Effector memory CD8-positive, alpha-beta T cell (primary cell): ENCODE measurements at places on chromosomes 1 and 21.

DNA sequence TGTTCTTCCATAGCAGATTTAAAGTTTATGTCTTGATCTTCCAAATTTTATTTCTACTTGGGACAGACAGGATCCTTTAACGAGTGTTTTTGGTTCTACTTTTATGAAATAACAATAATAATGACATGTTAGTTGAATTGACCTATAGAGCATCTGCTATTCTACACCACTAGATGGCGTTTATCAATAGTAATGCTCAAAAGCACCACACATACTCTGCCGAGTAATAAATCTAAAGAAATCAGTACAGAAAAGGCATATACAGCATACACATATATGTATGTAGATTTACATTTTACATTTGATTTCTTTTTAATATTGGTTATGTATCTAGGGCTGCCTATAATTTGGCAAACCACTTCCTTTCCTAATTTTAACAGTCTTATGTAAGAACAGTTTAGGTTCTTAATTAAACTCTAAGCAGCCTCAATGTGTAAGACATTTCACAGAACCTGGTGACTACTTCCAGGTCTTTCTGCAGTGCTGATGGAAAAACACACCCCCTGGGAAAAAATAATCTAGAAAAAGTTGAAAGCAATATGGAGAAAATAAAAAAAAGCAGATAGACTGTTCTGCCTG lies 5.9 kb upstream of the SIPA1L2 start:
- DNase-seq: no peak

GRCh38 chr1:201820413-201820812 lies 8.5 kb upstream of the IPO9 start:
- DNase-seq: no peak

DNA sequence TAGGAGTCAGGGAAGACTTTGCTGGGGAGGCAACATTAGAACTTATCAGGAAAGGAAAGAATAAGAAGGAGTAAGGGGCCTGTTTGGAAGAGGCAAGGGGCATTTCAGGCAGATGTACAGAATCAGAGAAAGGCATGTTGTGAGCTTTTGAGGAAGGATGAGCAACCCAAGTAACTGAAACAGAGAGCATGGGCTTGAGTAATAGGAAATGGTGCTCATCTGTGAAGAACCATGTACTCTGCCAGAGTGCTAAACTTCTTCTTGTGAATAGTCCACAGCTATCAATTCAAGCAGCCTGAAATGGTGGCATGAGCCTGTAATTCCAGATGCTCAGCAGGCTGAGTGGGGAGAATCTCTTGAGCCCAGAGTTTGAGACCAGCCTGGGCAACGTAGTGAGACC lies 19.2 kb upstream of the PIGK start:
- DNase-seq: no peak

DNA sequence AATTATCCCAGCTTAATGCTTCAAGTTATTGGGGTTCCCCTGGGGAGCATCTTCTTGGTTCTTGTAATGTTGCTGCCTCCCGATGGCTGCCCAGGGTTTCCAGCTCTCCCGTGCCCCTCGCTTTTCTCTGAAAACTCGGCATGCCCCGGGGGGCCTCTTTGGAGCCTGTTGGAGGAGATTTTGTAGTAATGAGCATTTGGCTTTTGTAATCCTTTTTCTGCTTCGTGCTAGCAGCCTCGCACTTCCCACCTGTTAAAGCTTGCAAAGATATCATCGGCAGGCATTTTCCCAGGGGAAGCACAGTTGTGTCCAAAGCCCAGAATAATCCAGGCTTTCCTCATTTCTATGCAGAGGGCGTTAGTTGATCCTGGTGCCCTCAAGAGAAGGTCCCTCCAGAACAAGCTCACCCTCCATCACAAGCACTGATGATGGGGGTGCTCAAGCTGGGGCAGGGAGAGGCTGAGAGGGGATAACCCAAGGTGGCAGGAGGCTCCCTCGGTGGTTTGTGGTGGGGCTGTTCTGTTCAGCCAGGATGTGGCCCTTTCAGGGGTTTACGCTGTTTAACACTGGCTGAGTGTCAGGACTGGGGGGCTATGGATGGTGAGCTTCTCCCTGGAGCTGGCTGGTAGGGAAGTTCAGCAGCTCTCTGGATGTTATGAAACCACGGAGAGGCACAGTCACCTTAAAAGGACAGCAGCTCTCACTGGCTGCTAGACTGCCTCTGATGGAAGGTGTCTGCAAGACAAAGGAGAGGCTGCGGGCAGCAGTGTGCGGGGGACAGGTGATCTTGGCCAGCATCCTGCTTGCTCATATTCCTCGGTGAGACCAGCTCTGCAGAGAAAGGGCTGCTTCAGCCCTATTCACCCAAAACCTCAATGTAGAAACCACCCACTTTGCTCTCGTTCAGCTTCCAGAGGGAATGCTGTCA lies 477.1 kb upstream of the VAMP3 start:
- DNase-seq: no peak

DNA sequence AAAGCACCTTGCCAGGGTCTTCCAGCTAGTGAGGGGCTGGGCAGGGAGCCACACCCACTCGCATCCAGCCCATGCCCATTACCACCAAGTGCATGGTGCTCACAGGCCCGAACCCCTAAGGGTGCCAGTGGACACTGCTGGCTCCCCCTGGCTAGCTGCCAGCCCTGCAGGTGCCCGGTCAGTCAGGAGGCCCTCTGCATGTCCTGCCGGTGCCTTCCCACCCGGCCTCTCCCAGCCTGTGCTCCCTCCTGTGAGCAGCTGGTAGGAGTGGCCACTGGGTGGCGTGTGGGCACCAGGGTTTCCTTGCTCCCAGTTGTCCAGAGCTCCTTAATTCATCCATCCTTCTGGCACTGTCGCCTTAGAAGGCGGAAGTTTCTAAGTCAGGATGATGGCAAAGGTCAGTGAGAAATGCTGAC lies 33.4 kb downstream of the QSOX1 start:
- no peak for DNase-seq

GRCh38 chr1:109427171-109427467 lies 871 bp upstream of the PSMA5 start:
- DNase-seq: no peak

- DNase-seq: no peak
Measured at GRCh38 chr1:8858112-8858668, 20.3 kb downstream of the ENO1 start.

DNA sequence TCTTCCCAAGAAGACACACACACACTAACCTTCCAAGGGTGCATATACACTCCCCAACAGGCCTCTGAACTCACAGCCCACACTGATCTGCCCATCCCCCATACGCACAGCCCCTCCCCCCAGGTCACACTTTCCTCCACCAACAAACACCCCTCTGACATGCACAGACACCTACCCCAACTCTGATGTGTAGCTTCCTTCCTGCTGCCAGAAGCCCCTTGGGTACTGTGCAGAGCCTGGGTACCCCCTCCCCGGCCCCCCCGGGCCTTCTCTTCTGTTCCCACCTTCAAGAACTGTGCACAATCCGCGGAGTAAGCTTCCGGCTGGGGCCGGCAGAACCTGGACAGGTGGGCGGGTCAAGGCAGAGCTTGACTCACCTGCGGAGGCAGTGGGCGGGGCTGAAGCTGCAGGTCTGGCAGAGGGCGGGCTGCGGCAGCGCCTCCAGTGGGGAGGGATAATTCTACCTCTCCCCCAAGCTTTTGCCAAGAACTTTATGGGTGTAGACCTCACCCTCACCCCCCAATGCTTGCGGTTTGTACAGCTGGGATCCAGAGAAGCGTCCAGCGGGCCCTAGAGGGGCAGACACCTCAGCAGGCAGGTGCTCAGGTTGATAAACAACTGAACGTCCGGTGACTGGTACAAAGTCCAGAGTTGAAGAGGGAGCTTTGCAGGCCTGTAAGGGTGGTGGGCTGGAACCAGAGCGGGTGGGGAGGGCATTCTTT lies at the start of gene C1orf210:
TSS of gene C1orf210 (minus strand) at position 313 of the 722 bp plus-strand sequence. CDS start 2,311 bp downstream, outside the sequence.
- no peak for DNase-seq

DNA sequence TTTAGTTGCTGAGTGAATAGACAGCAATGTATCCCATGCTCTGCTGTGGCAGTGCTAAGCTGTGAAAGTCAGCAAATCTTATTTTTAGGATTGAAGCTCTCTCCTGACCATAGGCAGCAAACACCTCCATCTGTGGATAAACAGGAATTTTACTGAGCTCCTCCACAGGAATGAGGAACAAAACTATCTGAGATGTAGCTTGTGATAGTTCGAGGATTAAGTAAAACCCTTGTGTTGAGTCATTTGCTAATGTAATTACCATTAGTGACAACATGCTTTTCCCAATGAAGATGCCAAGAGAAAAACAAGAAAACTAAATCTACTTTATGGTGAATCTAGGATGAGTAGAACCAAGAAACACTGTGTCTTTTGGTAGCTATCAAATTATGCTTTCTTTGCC lies 122.7 kb downstream of the CLEC20A start:
- DNase-seq: no peak

DNA sequence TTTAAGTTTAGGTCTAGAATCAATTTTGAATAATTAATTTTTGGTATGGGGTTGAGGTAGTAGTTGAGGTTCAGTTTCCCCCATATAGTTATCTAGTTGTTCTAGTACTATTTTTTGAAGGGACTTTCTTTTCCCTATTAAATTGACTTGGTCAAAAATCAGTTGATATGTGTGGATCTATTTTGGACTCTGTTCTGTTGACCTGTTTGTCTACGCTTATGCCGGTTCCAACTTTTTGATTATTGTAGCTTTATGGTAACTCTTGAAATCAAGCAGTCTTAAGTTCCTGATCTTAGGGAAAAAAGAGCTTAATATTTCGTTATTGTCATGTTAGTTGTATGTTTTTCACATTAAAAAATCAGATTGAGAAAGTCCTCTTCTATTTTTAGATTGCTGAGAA lies 60.7 kb downstream of the FOXD2 start:
- no peak for DNase-seq

- DNase-seq: no peak
Measured at GRCh38 chr1:29145739-29146437, 22.2 kb upstream of the TMEM200B start.

DNA sequence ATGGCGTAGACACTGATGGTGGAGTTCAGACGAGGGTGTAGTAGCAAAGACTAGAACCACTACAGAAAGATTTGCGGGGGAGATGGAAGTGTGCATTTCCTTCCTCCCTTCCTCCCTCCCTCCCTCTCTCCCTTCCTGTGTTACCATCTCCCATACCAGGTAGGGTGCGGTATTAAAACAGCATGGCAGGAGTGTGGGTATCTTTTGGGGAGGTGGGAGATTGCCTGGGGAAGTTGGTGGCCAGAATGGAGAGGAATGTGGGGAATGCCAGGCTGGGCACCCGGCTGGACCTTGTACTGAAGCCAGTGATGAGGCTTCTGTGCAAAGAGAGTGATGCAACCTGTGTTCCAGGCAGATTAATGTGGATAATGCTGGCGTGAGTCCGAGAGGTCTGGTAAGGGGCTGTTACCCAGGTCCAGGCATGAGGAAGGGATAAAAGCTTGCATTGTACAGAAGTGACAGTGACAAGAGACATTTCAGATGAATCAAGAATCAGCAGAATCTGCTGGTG lies 30.3 kb upstream of the PPP2R5A start:
- DNase-seq: no peak

DNA sequence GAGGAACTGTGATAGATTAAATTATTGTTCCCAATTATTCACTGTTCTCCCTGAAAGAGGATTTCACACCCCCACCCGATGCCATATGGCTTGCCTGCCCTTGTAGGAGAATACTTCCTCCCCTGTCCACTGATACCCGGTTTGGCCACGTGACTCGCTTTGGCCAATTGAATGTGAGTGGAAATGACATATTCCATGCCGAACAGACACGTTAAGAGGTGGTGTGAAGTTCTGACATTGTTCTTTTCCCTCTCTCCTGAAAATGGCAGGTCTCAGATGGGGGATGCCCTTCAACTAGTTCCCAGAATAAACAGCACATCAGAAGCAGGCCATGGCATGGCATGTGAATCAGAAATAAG lies 5.3 kb downstream of the STUM start:
- DNase-seq: no peak

DNA sequence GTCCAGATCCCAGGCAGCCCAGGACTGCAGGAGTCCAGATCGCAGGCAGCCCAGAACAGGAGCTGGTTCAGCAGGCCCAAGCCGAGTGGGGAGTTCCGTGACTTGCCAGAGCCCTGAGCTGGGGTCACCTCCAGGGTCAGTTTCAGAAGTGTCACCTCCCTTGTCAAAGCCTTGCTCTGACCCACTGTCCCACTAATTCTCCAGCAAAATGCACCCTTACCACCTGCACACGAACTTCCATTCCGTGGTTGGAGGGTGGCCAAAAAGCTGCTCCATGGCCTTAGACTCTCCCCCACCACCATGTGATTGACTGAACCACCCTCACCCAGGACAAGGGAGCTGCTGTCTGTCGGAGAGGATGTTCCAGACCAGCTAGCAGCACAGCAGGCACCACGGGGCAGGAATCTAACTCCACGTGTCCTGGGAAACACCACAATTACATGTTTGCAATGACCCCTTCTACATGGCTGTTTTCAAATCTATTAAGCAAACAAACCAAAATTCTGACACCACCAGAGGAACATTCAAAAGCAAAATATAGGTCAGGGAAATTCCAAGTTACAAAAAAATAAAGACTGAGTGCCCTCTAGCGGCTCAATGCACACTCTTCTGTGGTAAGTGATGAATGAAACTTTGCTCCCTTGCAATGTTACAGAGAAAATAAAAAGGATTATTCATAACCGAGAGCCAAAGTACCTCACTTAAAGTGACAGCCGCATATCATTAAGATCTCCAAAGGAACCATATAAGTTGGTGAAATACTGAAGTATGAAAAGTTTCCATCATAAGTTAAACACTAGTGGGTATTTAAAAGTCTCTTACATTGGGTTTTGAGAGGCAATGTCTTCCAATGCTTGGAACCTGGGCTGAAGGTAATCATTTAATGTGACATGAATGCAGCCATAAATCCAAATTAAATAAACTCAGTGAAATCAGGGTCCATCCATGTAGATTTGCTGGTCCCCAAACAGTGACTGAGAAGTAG lies 76.3 kb downstream of the NPHP4 start:
- DNase-seq: peak; percentile 17

- no peak for DNase-seq
Measured at GRCh38 chr1:219086956-219087469, 86.7 kb upstream of the LYPLAL1 start.

DNA sequence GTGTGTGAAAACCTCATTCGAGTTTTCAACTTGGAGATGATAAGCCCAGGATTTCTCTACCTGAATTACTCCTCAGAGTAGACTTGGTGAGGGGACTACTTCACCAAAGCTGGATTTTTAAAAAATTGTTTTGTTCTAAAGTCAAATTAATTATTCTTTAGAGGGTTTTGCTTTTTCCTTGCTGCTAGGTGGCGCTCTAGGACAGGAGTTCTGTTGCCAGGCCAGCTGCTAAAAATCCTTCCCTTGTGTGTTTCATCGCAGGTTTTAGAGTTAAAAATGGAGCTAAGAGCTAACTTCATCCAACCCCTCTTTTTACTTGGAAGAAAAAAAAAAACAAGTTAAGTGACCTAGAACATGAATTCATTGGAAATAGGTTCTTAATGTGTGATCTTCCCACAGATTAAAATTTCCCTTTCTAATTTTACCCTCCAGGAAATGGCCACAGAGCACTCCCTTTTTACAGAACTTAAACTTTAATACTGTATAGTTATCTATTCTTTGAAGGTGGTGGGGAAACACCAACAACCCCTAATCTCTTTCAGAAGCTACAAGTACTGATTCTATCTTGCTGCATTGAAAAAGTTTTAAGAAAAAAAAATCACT lies 36.7 kb upstream of the FAM163A start:
- peak; percentile 14 for DNase-seq
